ENCODE measurements at places on chromosomes 3 and 15.

DNA sequence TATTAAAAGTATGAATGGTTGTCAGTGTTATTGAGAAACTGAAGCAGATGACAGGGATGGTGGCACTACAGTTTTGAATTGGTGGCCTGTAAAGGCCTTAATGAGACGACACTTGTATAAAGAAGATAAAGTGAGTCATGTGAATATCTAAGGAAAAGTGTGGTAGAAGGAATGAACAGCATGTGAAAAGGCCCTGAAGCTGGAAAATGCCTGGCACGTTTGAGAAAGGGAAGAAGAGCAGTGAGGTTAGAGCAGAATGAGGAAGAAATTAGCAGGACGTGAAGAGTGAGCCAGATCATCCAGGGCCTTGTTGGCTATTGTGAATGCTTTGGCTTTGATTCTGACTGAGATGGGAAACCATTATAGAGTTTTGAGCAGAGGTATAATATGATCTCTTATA lies 387.6 kb upstream of the DPH6 start:
- DNase-seq, result no peak

DNA sequence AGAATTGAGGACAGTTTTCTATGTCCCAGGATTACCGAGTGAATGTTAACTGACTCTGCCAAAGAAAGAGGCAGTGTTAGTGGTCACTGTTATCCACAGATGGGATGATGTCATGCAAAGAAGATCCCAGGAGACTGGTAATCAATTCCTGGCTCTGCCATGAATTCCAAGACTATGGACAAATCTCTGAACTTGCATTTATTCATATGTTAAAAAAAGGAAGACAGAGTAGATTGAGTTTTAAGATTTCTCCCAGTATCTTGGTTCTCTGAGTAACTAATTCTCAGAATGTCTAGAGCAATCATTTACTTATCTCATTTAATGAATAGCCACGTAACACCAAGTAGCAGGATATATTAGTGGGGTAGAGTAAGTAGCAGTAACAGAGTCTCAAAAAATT lies 11.5 kb upstream of the MAP3K13 start:
- no peak for DNase-seq

DNA sequence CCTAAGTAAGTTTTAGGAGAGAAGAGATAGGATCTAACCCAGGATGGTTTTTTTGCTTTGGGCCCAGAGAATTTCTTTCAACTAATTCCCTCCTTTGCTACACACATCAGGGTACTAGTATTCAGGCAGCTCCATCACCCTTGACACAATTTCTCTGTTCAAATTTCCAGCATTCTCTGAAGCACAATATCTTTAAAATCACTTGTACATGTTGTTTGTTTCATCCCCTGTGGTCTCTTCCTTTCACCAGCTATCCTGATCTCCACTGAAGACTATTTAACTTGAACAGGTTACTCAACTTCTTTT lies 32.4 kb upstream of the FNDC3B start:
- DNase-seq, result no peak

GRCh38 chr15:25057574-25057973 lies 102.8 kb downstream of the SNRPN start:
- no peak for DNase-seq

GRCh38 chr3:172561897-172562640 lies 38.8 kb upstream of the TNFSF10 start:
- no peak for DNase-seq

DNA sequence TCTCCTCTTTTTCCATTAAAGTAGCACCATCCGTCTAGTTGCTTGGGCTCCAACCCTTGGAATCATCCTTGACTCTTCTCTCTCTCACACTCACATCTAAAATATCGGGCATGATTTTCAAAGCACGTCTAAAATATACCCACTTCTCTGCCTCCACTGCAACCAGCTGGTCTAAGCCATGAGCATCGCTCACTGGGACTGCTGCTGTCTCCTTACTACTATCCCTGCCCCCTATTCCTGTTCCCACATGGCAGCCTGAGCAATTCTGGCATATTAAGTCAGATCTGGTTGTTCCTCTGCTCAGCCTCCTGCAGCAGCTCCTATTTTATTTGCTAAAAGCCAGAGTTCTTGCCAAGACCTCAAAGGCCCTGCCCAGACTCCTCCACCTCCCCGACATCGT lies 53.7 kb downstream of the ST6GAL1 start:
- DNase-seq, result no peak

- no peak for DNase-seq
Measured at GRCh38 chr3:100108464-100109079, 5.7 kb downstream of the FILIP1L start.

DNA sequence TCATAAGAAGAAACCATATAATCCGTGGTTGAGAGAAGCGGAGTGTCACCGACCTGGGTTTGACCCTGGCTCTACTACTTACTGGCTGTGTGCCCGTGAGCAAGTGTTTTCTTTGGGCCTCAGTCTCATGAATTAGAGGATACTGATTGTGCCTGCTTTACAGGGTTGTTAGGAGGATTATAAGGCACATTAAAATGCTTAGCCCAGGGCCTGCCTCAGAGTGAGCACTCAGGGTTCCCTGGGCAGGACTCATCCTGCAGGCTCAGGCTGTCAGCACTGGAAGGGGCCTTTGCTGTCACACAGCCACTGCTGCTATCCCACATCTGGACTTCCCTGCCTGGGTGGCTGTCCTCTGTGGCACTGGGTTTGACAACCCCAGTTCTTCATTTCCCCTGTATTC lies 4.7 kb downstream of the PLA2G4F start:
- DNase-seq, result no peak

GRCh38 chr3:52436500-52437149 lies 8.3 kb downstream of the SEMA3G start:
- DNase-seq, result no peak

GRCh38 chr3:87088993-87089841 lies 98.3 kb upstream of the VGLL3 start:
- no peak for DNase-seq

- no peak for DNase-seq
Measured at GRCh38 chr3:143538577-143538981, 309.7 kb downstream of the SLC9A9 start.

DNA sequence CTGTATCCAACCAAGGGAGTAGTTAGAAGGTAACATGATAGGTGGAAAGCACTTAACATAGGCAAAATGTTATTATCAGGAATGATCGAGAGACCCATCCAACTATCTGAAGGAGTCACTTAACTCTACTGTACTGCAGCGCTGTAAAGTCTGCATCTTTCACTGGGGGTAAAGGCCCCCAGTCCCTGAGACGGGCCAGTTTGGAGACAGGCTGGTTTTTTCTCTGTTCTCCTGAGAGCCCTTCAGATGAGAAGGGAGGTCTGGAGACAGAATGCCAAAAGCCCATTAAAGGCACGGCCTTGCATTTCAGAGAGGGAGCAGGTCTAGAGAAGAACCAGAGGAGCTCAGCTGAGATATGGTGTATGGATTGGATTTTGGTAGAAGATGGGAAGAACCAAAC lies 71.3 kb upstream of the CGNL1 start:
- DNase-seq, result no peak

DNA sequence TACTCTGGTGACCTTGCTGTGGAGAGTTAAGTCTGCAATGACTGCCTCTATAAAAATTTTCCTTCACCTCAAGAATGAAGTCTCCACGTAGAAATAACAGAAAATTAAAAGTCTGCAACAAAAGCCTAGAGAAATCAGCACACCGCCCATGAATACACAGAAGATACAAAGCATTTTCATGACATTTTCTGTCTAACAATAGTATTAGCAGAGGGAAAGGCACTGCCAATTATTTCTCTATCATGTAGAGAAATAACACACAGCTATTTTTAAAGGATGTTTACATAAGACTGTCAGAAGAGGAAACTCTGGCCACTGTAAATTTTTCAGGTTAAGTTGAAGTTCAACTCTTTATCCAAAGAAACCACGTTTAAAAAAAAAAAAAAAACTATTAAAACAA lies 80.8 kb downstream of the GSK3B start:
- DNase-seq, result no peak

GRCh38 chr3:192215-192929 lies 4.2 kb upstream of the CHL1 start:
- DNase-seq, result no peak

DNA sequence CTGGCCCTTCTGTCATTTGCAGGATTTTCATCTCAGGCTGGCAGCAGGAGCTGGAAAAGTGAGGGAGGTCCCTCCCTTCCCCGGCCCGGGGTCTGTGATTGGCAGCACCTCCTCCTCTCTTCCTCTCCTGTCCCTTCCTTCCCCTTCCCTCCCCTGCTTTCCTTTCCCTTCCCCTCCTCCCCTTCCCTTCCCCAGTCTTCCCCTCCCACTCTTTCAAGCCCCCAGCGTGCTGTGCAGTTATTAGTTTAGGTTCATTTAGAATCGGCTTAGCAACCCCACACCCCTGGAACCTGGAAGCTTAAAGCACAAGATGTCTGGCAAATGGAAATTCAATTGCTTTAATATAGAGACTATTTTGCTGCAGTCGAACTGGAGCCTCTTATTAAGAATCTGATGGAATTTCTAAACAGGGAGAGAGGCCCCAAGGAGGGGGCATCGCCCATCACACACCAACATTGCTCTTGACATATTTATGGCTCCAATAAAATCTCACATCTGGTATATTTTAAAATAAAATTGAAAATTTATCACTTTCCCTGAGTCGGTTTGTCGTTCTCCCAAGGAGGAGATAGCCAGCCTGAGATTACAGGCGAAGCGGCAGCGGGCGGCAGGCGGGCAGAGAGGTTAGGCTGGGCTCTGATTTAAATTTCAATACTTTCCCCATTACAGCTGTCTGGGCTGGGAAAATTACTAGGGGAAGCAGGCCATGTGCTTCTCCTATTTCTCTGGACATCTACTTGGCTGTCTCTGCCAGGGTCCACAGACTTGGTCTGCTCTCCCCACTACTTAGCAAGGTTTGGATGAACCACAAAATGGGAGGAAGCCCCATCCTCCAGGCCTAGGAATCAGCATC lies 98.9 kb downstream of the LINGO1 start:
- DNase-seq, result no peak

- DNase-seq, result no peak
Measured at GRCh38 chr3:84245789-84246188, 713.0 kb upstream of the CADM2 start.

- no peak for DNase-seq
Measured at GRCh38 chr3:28651159-28651558, 302.5 kb upstream of the AZI2 start.

DNA sequence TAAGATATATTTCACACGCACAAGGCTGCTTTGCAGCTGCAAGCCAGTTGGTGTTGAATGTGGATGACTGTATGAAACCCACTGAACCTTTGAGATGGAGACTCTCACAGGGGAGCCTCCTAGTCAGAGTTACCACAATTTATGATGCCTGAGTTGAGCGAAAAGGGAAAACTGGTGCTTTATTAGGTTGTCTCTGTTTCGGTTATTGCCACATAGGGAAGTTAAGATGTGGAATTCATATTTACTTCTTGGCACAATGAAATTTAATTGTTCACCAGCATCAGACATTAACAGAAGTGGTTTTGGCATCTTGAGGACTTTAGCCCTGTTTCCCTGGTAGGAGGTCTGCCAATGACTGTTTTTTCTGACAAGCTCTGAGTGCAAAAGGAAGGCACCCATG lies 358.2 kb downstream of the SQOR start:
- DNase-seq, result no peak

DNA sequence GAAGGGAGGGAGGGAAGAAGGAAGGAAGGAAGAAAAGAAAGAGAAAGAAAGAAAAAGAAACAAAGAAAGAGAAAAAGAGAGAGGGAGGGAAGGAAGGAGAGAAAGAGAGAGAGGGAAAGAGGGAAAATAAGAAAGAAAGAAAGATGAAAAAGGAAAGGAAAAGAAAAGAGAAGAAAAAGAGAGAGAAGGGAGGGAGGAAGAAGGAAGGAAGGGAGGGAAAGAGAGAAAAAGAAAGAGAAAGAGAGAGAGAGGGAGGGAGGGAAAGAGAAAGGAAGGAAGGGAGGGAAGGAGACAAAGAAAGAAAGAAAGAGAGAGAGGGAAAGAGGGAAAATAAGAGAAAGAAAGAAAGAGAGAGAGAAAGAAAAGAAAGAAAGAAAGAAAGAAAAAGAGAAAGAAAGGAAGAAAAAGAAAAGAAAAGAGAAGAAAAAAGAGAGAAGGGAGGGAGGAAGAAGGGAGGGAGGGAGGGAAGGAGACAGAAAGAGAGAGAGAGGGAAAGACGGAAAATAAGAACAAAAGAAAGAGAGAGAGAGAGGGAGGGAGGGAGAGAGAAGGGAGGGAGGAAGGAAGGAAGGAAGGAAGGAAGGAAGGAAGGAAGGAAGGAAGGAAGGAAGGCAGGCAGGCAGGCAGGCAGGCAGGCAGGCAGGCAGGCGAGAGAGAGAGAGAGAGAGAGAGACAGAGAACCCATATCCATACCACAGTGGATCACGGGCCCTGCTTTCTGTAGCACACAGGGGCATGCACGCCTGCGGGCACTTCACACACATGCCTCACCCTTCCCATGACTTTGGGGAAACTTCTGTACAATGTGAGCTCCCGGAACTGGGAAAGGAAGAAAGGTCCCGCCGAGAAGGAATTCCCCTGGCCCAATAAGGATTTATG lies 52.5 kb downstream of the ADCY5 start:
- DNase-seq, result no peak

- no peak for DNase-seq
Measured at GRCh38 chr3:188955919-188956318, 215.9 kb upstream of the TPRG1 start.

GRCh38 chr3:148845756-148846395 lies 18.3 kb downstream of the CPB1 start:
- DNase-seq, result no peak

Measured in RKO (cell line).